Suppressor macrophage treated with lipopolysaccharide for 4 hours (primary cell): ENCODE measurements at places on chromosomes 1 and 21.
A peak's percentile ranks its signal among the peaks of the same experiment; 100 is the strongest.

GRCh38 chr1:79079770-79080169 is 73.2 kb upstream of the ADGRL4 start:
- no peak for DNase-seq

DNA sequence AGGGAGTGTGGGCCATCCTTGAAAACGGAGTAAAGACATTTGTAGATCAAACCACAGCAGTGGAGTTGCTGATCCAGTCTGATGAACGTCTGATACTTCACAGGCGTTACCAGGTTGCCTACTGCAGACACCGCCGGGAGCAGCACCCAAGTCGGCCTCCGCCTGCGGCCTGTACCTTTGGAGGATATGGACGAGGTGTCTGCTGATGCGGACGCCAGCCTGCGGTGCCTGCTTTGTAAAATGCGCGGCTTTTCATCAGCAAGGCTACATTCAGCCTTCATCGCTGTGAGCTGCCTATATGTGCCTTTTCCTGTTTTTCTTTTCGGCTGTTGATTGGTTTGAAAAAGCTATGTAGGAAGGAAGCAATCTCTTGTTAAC is 16.0 kb downstream of the SLX9 start:
- no peak for DNase-seq

GRCh38 chr1:53545663-53546408 is 86.6 kb downstream of the DMRTB1 start:
- DNase-seq = no peak

DNA sequence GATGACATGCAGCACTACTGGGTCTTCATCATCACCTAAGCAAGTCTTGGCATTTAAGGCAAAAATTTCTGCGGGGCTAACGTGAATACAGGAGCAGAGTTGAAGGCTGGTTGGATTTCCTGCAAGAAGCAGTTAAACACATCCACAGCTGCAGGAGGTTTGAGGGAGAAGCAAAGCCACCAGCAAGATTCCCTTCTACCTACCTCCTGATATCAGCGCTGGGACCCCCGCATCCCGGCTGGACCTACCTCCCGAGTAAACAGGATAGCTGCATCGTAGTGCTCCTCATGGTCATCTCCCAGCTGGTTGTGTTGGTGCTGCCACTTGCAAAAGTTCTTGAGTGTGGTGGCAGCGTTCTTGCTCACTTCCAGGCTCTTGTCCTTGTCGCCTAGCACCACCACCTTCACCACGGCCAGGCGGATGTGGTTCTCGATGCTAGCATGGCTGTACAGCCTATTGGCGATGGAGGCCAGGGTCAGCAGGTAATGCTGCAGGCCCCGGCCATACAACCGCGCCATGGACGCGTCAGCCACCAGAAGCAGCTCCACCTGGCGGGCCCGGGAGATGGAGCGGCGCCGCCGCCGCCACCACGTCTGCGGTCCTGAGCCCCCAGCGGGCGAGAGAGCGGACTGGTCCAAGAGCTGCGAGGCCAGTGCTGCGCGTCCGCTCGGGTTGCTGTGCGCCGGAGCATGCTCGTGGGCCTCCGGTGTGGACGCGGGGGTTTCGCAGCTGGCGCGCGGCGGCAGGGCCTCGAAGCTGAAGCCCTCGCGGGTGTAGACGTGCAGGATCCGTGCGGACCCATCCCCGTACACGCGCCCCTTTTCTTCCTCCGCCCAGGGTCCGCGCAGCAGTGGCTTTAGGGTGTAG is 1.6 kb downstream of the ADAMTS5 start:
- no peak for DNase-seq

DNA sequence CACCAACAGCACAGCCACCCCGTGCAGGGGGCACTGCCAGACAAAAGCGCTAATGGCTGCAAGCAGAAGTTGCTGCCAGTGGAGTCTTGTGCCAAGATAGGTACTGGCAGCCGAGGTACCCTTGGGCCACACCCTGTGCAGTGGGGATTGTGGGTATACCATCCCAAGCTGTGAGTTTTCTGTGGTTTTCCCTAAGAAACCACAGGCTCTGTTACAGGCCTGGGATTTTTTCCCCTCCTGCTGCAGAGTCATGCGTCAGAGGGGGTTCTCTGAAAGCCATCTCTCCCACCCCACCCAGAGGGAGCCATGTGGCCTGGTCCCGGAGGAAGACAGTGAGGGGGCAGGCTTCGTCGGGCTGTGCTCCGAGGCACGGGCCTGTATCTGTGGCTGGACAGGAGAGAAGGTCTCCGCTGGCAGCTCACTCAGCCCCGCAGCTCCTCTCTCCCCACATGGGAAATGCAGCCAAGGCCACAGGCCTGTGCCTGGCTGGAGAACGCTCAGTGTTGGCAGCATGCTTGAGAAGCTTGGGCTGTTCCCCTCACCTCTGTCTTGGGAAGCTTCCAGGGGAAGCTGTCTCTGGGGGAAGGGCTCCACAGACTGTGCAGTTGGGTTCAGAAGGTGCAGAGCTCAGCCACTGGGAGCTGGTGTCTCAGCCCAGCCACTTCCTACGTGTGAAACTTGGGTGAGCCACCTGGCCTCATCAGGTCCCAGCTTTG is 42.5 kb downstream of the NEK2 start:
- peak; percentile 68 for DNase-seq

GRCh38 chr1:44828841-44829440 is 14.1 kb downstream of the PTCH2 start:
- no peak for DNase-seq
